ENCODE measurements at places on chromosomes 11 and 22.

DNA sequence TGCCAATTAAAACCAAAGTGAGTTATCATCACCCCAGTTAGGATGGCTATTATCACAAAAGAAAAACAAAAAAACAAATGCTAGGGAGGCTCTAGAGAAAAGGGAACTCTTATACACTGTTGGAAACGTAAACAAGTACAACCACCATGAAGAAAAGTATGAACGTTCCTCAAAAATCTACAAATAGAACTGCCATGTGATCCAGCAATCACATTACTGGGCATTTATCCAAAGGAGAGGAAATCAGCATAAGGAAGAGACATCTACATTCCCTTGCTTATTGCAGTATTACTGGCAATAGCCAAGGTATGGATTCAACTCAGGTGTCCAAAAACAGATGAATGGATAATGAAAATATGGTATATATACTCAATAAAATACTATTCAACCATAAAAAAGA is 1145.1 kb downstream of the LRRC4C start:
- DNase-seq: no peak

- DNase-seq: no peak
Measured at GRCh38 chr11:61019832-61020405, 48.4 kb downstream of the CD6 start.

DNA sequence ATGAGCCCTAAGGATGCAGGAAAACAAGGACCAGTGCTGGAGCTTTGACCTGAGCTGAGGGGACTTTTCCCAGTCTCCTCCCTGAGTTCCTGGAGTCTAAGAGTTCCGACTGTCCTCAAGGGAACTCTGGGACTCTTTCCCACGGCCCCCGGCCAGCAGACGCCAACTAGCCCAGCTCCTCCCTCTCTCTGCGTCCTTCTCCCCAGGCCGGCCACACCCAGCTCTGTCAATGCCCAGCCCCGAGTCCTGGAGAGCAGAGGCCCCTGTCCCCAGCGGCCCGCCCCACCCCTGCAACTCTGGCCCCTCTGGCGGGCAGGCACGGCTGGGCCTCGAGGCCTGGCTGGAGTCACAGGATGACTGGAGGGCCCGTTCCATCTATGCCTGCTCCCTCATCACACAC is 29.8 kb downstream of the NECTIN1 start:
- peak; percentile 55 for DNase-seq

DNA sequence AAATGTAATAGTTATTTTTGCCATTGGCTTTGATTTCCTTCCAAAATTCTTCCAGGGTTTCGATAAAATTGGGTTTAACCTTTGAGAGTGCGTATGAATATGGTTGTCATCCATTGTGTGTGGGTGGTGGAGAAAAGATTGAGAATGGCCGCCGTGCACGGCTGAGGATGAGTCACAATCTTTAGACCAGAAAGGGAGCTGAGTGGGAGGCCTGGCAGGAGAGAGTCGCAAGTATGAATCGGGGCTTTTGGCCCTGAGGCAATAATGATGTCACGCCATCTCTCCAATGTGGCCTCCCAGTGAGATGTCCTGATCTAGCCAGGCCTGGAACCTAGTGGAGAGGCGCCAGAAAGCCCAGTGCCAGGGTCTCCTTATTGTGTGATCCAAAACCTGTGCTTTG is 33.1 kb upstream of the SMPD1 start:
- peak; percentile 87 for DNase-seq

DNA sequence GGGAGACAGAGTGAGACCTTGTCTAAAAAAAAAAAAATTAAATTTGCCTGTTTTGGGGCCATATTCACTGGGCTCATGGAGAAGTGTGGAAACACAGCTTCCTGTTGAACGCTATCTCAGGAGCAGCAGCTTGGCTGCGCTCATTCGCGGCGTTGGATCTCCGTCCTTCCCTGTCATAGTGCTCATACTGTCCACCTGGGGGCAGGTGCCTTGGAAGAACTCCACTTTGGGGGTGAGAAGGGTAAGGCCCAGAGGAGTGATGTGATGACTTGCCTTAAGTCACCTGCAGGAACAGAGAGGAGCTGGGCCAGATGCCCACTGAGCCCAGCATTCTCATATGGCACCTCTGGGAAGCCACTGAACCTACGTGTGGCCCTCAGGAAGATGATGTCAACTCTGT is 82.8 kb downstream of the CABIN1 start:
- no peak for DNase-seq

DNA sequence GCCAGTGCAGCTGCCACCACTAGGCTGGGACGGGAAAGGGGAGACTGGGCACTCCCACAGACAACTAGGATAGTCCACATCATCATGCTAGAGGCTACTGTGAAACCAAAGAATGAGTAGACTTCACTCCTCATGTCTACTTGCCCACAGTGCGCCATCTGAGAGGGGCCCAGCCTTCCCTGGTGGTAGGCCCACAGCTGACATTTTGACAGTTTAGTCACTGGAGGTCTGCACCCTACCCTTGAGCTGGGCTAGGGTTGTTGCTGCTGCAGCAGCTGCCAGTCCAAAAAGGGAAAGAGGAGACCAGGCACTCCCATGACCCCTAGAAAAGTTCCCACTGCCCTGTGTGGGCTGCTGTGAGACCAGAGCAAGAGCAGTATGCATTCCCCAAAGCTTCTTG is 141.2 kb downstream of the DLG2 start:
- no peak for DNase-seq

DNA sequence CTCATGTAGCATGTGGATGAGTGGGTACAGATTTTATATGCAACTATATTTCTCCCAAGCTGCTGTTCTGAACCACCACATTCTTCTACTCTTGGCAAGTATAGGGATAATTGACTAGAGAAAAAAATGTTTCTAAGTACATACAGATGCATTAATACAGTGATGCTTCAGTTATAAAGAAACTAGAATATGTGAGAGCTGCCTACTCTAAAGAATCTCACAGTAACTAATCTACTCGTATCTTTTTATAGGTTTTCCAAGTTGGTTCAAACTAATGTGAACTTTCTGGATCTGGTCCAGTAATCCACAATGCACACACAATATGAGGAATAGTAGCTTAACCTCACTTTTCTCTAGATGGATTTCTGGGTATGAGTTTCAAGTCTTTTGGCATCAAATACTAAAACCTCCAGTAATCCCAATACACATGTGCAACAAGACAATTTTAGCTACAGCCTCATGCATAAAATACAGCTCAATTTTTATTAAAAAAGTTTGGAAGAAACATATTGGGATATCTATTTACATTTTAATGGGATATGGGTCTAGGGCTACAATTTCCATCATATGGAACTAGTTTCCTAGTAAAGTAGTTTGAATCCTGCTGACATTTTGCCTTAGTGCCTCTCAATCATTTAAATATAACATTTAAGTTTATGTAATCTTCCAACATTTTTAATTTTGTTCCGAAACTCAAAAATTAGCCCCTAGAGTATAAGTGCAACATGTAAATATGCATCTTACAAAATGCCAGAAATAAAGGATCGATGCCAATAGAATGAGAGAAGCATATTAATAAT is 2209.7 kb downstream of the LRRC4C start:
- no peak for DNase-seq

GRCh38 chr11:93744669-93745004 is 3.2 kb downstream of the C11orf54 start:
- no peak for DNase-seq

DNA sequence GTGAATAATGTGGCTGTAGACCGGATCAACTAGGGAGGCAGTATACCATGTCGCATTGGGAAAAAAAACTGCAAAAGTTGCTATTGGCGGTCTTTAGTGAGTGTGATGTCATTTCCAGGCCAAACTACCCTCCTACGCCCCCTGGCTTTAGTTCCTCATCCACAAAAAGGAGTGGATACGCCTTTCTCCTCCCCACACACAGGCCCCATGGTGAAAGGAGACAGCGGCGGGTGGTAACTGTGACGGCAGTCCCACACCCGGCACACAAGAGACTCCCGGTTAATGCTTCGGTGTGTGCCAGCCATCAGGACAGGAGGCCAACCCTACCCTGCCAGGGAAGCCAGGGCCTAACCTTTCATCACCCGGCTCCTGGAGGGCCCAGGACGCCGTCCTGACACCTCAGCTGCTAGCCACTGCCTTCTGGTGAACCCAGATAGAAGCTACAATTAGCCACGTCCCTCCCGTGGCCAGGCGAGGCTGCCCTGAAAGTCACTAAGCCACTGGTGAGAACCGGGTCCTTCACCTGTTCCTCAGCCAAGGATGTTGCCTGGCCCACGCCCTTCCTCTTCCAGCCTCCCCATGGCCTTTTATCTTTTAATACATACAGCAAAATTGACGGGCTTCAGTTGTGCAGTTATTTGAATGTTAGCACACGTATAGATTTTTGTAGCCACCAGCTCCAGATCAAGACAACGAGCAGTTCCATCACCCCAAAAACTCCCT is 10.8 kb downstream of the TP53I11 start:
- DNase-seq: no peak

GRCh38 chr11:65431451-65432099 is 9.0 kb downstream of the NEAT1 start:
- DNase-seq: peak; percentile 19

GRCh38 chr11:105870516-105871113 is 151.4 kb downstream of the MSANTD4 start:
- DNase-seq: no peak

- no peak for DNase-seq
Measured at GRCh38 chr11:46984987-46985386, 48.4 kb downstream of the CSTPP1 start.

- DNase-seq: no peak
Measured at GRCh38 chr11:69257838-69258658, 35.9 kb upstream of the MYEOV start.

- no peak for DNase-seq
Measured at GRCh38 chr11:120577624-120578363, 66.2 kb downstream of the GRIK4 start.

DNA sequence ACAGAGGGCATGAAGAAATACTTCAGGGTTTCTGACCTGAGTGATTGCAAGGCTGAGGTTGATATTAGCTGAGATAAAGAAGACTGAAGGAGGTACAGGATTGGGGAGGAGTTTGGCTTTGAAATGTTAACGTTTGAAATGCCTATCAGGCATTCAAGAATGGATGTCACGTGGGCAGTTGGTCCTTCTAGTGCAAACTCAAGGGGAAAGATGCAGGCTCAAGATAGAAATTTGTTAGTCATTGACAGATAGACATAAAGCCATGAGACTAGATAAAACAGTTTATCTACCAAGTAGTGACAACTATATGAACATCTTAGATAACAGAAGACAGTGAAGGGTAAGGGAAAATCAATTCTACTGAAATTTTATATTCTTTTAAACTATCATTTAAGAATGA is 23.1 kb downstream of the TTC17 start:
- no peak for DNase-seq

GRCh38 chr11:68552542-68552941 is 92.0 kb downstream of the PPP6R3 start:
- no peak for DNase-seq

GRCh38 chr22:25903294-25903693 is 161.3 kb downstream of the MYO18B start:
- no peak for DNase-seq

- no peak for DNase-seq
Measured at GRCh38 chr22:40210818-40211217, 33.1 kb downstream of the TNRC6B start.

- no peak for DNase-seq
Measured at GRCh38 chr22:50315289-50316113, 8.1 kb upstream of the PLXNB2 start.

- DNase-seq: no peak
Measured at GRCh38 chr22:45597460-45598192, 74.0 kb upstream of the ATXN10 start.

- DNase-seq: no peak
Measured at GRCh38 chr11:107969219-107969618, 39.5 kb upstream of the CUL5 start.

- no peak for DNase-seq
Measured at GRCh38 chr11:121067962-121068647, 32.9 kb upstream of the TECTA start.

DNA sequence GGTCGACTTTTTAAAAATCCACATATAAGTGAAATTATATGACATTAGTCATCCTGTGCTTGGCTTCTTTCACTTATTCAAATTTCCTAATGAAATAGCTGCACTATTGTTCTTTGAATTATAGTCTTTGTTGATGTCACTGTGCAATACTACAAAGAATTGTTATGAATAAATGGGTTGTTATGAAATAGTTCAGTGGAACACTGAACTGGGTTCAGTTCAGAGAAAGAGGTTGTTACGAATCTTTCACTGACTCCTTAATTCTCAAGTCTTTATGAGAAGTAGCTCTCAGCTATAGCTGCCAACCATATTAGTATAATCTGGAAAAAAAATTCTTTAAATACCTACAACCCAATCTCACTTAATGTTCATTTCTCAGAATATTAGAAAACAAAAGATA is 42.3 kb downstream of the CASP12 start:
- DNase-seq: no peak

GRCh38 chr11:33860926-33861325 is 30.9 kb downstream of the LMO2 start:
- no peak for DNase-seq

DNA sequence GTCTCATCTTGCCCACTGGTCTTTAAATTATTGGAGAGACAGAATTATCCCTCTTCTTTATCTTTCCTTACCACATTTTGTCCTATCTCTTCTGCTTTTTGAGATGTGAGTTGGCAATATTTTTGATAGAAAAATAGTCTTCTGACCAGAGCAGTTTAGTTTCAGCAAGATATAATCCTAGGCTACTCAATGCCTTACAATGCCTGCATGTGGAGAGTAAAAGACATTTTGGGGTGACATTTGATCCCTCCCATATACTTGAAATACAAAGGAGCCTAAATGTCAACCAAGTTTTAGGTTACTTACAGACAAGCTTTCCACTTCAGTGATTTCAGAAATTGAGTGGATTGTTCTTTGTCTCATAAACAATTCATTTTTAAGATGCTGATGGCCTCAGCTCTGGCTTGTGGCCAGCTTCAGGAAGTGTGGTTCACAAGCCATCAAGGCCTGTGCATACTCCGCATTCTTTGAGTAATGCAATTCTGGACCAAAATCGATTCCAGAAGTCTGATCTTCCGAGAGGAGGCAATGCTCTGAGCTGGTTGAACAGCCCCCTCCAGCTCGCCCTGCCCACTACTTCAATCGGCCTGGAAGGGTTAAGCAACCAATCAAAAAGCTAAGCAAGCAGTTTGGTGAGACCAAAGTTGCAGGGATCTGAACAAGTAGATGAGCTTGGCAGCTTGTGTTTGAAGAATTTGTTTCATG is 274.4 kb downstream of the BLID start:
- no peak for DNase-seq

- peak; percentile 21 for DNase-seq
Measured at GRCh38 chr11:33089776-33090175, 50.4 kb downstream of the TCP11L1 start.

GRCh38 chr11:32317643-32318042 is 117.7 kb downstream of the WT1 start:
- DNase-seq: no peak

- DNase-seq: peak; percentile 36
Measured at GRCh38 chr11:18492888-18493287, 33.9 kb downstream of the TSG101 start.

GRCh38 chr11:44949160-44950030 is 1.3 kb downstream of the TP53I11 start:
- DNase-seq: no peak

DNA sequence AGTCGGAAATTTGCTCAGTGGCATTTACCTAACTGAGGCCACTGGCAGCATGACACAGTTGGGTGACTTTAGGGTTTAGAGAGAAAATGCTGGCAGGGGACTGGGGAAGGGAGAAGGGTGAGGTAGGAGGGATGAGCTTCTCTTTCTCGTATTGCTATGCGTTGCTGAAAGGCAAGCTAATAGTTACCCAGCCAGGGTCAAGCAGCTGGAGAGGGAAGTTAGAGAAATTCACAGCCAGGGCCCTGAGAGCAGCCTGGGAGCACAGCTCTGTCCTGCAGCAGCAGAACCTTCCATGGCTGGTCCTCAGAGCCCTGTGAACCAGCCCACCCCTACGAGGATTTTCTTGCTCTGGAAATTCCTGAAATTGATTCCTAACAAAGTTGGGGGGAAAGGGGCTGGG is 679.6 kb downstream of the NTM start:
- DNase-seq: no peak

Data from bronchial epithelial cell (primary cell).